ENCODE measurements at places on chromosomes 2 and 18. TPM values are rescaled to one million over a fixed set of nuclear protein-coding genes. Genes with fewer than 3 reads are reported as not detected.

Gene IL1A
- polyA plus RNA-seq, result 26.3 TPM

Gene SERPINB11
- not detected for polyA plus RNA-seq

Gene FSIP2
- polyA plus RNA-seq, result 0.29 TPM

Gene PDE6D
- 22.9 TPM for polyA plus RNA-seq

Gene ACMSD
- polyA plus RNA-seq, result not detected

Gene ID2
- polyA plus RNA-seq, result 14.7 TPM

Gene TAF4B
- polyA plus RNA-seq, result 3.4 TPM

Gene CCDC141
- polyA plus RNA-seq, result 0.01 TPM

Gene TMEM150A
- 11.4 TPM for polyA plus RNA-seq

Gene UGT1A8
- not detected for polyA plus RNA-seq

Gene POU3F3
- polyA plus RNA-seq, result not detected

Gene HOXD8
- not detected for polyA plus RNA-seq

Gene HOXD3
- not detected for polyA plus RNA-seq

Gene FER1L5
- 0.05 TPM for polyA plus RNA-seq

Gene SERPINB7
- polyA plus RNA-seq, result 53.2 TPM

Data from mammary epithelial cell (primary cell).